ENCODE measurements at places on chromosomes 11 and 22.

DNA sequence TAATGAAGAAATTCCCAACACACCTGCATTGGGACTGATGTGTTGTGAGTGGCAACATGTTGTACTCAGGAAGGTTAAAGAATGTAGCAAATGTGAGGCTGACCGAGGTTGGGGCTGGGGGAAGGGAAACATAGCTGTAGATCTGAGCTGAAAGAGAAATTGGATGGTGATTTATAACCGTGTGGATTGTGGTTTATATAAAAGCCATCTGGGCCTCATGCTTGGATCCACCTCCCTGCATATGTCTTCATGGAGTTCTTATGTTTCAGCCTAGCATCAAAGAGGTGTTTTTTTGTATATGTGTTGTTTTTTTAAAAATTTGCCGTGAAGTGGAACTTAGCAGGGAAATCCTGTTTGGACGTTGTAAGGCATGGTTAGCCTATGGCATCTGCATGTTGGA is 141.3 kb downstream of the NAV2 start:
- peak; percentile 12 for DNase-seq

- DNase-seq = no peak
Measured at GRCh38 chr11:72970557-72971118, 156.4 kb downstream of the ATG16L2 start.

DNA sequence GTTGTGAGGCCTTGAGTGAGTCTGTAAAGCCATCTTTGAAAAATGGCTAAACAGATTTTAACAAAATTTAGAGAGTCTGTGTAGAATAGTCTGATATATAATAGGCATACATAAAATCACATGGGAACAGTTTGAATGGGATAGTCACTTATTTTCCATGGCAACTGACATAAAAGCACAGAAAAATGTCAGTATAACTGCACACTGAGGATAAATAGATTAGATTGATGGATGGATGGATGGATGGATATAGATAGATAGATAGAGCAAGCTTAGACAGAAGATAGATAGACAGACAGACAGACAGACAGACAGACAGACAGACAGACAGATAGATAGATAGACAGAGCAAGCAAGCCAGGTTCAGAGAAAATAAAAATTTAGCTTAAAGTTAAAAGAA is 660.2 kb upstream of the API5 start:
- DNase-seq = no peak

GRCh38 chr11:61080986-61081590 is 21.2 kb upstream of the CD5 start:
- no peak for DNase-seq

DNA sequence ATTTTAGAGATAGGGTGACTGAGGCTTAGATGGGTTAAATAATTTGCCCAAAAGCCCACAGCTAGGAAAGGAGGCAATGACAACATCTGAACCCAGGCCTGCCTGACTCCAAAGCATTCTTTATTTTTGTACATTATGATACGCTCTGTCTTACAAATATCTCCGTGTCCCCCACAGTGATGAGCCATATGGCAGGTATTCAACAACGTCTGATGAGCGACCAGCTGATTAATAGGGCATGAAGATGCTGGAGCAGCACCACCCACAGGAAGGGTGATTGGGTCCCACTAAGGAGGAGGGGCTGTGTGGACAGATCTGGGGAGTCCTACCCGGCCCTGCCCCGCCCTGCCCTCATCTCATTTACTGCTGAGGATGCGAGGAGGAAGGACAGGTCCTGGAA is 380.6 kb downstream of the CADM1 start:
- no peak for DNase-seq

GRCh38 chr11:474914-475506 is 24.9 kb downstream of the PTDSS2 start:
- no peak for DNase-seq

GRCh38 chr22:33000342-33001280 is 57.6 kb downstream of the SYN3 start:
- DNase-seq = peak; percentile 47

- no peak for DNase-seq
Measured at GRCh38 chr11:12799334-12799835, 125.2 kb downstream of the TEAD1 start.

DNA sequence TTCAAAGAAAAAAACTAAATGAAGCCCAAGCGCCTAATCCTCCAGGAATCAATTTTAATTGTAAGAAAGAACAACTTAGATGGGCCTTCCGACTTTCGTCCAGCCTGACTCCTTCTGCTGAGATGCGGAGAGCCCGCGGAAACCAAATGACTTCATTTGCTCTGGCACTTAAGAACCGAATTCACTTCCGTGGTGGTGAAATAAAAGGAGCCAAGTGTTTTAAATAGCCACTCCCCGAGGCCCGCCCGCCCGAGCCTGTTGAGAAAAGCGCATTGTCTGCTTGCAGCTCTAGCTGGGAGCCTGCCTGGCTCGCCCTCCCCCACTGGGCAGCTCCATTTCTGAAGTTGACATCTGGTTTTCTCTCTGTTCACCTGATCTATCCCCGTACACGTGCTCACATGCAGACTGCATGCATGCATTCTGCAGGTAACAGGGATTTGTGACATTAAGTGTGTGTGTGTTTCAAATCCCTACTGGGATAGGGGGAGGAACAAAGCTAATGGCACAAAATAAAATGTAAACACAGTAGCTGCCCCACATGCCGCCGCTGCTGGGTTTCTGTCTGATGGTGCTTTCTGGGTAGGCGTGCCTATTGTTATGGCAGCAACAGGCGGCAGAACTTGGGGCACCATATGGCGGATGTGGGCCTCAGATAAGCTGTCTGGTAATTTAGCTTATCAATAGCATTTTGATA is 6.2 kb downstream of the TEAD1 start:
- peak; percentile 85 for DNase-seq

- peak; percentile 70 for DNase-seq
Measured at GRCh38 chr11:130908770-130909625, 7.3 kb downstream of the SNX19 start.

DNA sequence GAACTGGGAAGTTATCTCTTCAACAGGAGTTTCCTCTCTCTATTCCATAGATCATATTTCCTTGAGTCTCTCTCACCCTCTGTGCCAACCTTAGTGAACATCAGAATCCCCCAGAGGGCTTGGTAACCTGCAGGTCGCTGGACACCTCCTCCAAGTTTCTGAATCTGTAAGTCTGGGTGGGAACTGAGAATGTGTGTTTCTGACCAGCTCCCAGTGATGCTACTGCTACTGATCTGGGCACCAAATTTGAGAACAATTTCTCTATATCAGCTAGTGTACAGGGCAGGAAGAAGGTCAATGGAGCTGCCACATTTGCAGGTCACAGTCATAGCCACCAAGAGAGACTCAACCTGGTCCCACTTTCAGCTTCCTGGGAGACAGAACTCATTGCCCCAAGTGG is 62.9 kb downstream of the RCN1 start:
- no peak for DNase-seq

DNA sequence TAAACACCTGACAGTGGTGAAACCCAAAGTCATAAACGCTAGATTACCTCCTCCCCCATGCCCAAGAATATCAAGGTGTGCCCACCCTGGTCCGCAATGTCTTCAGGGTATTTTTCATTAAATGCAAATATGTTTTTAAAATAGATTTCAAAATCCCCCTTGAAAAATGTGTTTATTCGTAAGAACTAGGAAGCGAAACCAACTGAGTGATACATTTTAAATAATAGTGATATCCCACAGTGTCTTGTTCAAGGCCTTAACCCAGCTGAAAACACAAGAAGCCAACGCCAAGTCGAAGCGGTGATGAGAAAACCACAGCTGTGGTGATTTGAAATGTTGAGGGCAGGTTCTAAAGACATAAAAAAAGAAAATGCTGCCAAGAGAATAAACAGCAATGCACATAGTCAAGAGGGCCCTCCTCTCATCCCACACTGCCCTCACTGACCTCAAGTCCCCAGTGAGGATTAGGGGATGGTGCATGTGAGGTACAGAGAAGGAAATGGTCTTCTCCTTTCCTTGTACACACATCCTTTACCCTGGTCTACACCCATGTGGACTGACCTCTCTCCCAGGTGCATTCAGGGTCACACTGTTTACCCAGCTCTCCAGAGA is 25.5 kb downstream of the KCNJ1 start:
- DNase-seq = no peak

- DNase-seq = peak; percentile 59
Measured at GRCh38 chr11:9566561-9567063, 6.9 kb upstream of the WEE1 start.

GRCh38 chr22:49515475-49515874 is 312.2 kb downstream of the BRD1 start:
- DNase-seq = no peak

DNA sequence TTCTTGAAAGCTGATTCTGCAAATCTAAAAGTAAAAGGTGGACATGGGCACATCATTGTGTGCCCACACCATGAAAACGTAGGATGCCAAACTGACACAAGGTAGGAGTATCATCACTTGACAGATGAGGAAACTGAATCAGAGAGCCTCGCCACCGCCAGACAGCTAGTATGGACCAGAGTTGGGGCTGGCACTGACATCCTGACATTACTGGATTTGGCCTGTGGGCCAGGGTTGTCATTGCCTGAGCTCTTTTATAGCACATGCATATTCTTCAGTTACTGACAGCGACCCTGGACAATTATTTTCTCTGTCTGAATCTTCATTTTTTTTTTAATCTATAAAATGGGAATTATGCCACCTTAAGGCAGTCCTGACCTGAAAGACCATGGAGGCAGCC is 16.5 kb downstream of the USP35 start:
- DNase-seq = no peak

DNA sequence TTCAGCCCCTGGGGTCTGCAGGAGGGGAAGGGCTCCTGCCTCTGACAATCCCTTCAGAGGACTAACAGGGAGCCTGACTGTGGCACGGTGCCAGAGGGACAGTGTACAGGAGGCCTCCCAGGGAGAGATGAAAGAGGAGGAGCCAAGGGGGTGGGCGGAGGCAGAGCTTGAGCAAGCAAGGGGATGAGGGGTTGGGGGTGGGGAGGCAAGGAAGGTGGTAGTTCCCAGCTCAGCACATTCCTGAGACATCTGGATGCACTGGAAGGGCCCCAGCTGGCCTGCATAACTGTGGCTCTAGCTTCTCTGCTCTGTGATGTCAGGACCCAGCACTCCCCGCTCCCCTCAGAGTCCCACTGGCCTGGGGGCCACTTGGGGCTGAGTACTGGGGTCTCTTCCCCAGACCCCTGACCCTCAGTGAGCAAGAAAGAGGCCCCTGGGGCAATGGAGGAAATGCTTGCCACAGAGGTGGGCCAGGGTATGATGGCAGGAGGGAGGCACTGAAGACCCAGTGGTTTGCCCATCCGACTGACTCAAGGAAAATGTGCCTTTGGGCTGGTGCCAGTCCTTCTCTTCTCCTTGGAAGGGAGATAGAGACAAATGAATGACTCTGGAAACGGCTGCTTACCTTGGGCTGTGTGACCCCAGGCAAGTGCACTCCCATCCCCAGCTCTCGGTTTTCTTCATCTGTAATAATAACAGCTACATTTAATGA is 13.3 kb downstream of the CREB3L1 start:
- peak; percentile 97 for DNase-seq

GRCh38 chr11:65919141-65919572 is at the start of gene DRAP1:
TSS of gene DRAP1 (plus strand) at chr11:65919426. CDS start at chr11:65919502, 76 bp downstream.
- DNase-seq = peak; percentile 97

DNA sequence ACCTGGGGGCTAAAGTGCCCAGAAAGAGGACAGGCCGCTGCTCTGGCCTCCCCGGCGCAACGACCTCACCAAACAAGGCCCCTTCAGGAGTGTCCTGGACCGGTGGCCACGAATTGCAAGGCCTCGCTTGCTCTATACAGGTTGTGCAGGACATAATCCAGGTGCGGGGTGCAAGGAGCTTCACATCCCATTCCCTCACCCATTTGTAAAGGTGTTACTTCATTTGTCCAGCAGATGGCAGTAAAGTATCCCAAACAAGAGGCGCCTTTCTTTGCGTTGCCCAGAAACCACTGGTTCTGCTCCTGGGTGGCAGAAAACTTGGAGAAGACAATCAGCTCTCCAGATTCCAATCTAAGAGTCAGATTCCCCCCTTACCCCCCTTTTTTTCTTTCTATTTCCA is 35.9 kb upstream of the PRDM11 start:
- peak; percentile 74 for DNase-seq

DNA sequence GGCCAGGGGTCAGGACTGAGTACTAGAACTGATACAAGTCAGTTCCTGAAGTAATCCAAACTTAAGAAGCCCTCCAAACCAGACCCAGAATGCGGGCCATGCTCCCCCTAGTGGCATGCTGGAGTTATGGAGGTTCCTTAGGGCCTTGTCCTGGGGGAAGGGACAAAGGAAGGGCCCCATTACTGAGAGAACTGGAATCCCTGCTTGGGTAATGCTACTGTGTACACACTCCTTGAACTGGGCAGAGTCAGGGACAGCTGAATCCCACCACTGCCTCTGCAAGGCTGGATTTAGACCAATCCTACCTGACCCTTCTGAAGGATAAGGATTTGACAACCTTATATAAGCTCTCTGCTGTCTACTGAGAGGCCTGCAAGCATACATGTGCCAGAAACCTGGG is 97.3 kb upstream of the AKIP1 start:
- peak; percentile 93 for DNase-seq

- no peak for DNase-seq
Measured at GRCh38 chr11:75245356-75246005, 4.9 kb downstream of the TPBGL start.

GRCh38 chr11:129728581-129728980 is 87.1 kb upstream of the TMEM45B start:
- DNase-seq = no peak

GRCh38 chr11:107385361-107385981 is 72.2 kb downstream of the CWF19L2 start:
- peak; percentile 79 for DNase-seq

- no peak for DNase-seq
Measured at GRCh38 chr11:83862691-83863090, 576.5 kb upstream of the CCDC90B start.

DNA sequence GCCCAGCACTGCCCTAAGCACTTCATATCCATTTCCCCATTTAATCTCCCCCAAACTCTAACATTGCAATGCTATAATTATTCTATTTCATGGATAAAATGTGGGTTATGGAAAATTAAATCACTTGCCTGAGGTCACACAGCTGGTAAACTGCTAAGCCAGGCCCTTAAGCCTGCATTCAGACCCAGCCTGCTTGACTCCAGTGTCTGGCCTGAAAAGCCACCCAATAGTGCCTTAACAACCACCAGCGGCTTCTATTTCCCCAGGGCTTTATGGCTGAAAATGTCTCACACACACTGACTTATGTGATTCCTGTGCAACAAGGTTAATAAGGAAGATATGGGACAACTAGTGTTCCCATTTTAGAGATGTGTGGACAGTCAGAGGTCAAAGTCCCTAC is 178.5 kb upstream of the SNX19 start:
- no peak for DNase-seq

DNA sequence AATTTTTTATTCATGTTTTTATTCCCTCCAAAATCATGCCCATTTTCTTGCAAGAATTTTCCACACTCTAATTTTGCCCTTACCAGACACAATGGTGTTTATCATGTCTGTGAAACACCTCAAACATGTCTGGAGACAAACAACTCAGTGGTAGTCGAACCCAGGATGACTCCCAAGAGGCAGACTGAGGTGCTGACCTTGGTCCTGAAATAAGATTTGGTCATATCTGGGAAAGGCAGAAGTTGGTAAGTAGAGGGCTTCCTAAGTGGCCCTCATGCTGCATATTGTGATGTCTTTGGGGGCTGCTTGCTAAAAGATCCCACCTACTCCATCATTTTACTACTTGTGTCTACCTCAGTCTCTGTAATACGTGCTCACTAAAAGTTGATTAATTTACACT is 369.4 kb upstream of the ISX start:
- DNase-seq = no peak

GRCh38 chr11:24225501-24225900 is 271.4 kb upstream of the LUZP2 start:
- no peak for DNase-seq
